ENCODE measurements at places on chromosomes 4 and X. TPM values are rescaled to one million over a fixed set of nuclear protein-coding genes. Genes with fewer than 3 reads are reported as not detected.

- no peak for DNase-seq
Measured at GRCh38 chr4:41028392-41029076, 185.8 kb downstream of the APBB2 start.

DNA sequence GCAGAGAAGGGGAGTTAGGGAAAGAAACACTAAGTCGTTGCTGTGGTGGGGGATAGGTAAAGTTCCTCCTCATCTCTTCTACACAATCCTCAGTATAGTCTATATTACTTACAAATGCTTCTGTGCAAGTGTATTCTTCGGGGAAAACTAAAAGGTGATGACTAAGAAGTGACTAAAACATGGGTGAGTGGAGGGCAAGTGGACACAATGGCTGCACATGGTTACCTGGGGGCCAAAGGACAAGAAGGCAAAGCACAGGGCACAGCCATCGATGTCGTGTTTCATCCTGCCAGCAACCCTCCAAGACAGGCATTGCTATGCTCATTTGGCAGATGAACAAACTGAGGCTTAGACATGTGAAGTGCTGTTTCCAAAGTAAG lies 35.5 kb upstream of the CCKAR start:
- DNase-seq = no peak

GRCh38 chrX:101377547-101377946 lies 8.4 kb downstream of the BTK start:
- no peak for DNase-seq

GRCh38 chr4:123186731-123187130 lies 209.9 kb upstream of the SPRY1 start:
- DNase-seq = no peak

- DNase-seq = no peak
Measured at GRCh38 chr4:86358257-86358656, 1.6 kb downstream of the MAPK10 start.

DNA sequence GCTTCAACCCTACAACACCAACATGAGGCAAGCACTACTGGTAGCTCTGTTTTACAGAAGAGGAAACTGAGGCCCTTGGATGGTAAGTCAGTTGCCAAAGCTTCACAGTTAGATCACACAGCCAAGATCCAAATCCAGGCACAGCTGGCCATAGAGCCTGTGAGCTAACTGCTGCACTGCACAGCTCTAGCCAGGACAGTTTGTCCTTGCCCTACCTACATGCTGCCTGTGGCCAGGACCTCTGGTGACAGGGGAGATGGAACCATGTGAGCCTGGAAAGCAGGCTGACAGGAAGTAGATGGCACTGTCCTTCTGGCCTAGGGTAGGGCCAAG lies 257.8 kb downstream of the FBXW7 start:
- no peak for DNase-seq

GRCh38 chr4:159075531-159075932 lies 27.3 kb upstream of the RAPGEF2 start:
- DNase-seq = no peak

DNA sequence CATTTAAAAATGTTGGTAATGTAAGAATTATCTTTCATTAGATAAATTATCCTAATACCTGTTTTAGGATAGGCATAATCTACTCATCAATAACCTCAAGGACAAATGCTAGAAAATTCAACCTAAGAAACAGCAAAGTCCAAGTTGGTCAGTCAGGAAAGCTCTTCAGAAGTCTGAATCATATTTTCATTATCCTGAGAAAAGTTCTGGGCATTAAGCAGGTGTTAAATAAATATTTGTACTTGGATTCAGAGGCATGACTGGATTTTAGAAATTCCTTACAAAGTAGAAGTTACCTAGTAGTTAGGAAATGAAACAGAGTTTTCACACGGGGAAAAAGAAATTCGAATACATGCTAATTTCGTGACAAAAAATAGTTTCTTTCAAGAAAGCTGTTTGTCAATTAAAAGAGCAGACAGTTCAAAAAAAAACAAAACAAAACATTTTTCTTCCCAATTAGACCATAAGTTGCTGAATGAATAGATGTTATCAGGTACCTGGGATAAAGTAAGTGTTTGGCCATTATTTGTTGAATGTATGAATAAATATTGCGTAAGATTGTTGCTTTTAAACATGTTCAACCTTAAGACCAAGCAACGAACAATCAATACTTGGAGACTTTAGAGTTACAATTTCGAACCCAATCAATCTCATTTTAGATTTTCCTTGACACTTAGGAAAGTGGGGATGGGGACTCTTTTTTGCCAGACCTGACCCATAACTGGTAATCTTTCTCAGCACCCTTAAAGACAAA lies 48.5 kb downstream of the MAD2L1 start:
- no peak for DNase-seq

DNA sequence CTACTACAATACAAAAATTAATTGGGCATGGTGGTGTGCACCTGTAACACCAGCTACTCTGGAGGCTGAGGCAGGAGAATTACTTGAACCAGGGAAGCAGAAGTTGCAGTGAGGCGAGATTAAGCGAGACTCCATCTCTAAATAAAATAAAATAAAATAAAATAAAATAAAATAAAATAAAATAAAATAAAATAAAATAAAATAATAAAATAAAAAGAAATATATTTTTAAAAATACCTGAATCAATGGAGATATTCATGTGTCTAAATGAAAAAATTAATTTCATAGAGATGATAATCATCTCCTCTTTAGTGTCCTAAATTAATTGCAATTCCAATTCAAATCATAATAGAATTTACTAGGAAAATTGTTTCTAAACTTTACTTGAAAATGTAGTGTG lies 406.1 kb upstream of the POU3F4 start:
- no peak for DNase-seq

- DNase-seq = no peak
Measured at GRCh38 chr4:6470502-6471306, 1.7 kb downstream of the PPP2R2C start.

DNA sequence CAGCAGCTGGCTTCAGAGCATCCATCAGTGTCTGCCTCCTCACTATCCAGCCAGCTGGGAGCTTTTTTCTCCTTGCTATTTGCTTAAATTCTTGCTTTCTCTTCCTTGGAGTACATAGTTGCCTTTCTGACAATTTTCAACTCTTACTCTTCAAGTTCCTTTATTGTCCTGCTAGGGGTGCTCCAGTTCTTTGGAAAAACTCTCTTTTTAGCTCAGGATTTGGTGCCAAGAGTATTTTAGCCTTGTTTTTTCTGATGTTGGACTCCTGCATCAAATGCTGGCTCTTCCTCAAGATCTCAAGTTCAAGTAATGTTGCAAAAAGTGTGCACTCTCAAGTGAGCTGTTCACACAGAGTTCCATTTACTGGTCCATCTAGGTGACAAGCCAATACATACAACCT lies 126.4 kb downstream of the KDR start:
- no peak for DNase-seq

- DNase-seq = no peak
Measured at GRCh38 chr4:48909697-48910096, 3.1 kb upstream of the OCIAD2 start.

DNA sequence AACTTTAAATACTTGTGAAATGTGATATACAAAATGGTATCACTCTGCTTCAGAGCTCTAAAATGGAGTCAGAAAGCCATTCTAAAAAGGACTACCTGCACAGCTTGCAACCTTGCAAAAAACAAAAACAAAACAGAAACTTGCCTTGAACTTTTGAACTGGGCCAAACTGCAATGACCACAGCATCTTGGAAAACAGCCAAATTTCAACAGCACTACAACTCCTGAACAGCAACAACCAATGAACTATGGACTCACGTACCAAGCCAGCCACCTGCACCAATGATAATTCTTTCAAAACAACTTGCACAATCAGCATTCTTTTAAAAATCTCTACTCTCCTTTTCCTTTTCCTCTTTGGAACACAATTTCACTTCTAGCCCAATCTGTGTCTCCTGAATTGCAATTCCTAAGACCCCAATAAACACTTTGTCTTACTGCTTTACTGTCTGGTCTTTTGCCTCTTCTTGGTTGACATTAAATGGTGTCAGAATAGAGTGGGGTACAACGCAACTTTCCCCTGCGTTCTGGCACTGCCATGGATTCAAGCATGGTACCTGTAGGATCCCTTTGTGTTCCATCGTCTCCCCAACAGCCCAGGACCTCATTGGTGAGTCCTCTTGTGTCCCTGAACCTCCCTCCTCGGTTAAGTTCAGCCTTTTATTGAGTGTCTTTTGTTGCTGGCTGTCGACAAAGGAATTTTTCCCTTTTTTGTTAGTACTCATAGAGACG lies 35.7 kb upstream of the FMR1 start:
- DNase-seq = no peak

DNA sequence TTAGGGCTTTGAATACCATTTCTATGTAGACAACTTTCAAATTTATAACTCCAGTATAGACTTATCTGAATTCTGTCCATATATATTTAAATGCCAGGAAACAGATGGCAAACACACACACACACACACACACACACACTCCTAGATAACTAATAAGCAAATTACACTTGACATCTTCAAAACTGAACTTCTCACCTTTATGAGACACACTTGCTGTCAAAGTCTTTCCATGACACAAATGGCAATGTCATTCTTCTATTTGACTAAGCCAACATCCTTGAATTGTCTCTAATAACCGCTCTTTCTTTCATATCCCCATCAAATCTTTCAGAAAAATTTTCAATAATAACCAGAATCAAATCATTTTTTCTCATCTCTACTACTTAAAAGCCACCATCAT lies 402.4 kb downstream of the PCDH18 start:
- no peak for DNase-seq

DNA sequence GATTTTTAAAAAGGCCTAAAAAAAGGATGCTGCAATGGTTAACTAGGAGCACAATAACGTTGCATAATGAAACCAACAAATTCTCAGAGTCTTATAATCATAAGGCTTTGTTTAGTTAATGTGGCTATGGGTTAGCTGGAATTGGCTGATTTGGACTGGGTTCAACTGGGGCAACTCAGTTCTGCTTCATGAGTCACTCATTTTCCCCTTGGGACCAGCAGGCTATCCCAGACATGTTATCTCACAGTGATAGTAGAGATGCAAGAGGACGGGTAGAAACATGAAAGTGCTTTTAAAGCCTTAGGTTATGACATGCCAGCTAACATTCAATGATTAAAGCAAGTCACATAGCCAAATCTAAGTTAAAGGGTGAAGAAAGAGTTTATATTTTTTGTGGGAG lies 189.2 kb upstream of the GK2 start:
- DNase-seq = no peak

- no peak for DNase-seq
Measured at GRCh38 chr4:18917689-18918088, 896.1 kb upstream of the LCORL start.

- no peak for DNase-seq
Measured at GRCh38 chr4:152041295-152041694, 280.5 kb upstream of the GATB start.

DNA sequence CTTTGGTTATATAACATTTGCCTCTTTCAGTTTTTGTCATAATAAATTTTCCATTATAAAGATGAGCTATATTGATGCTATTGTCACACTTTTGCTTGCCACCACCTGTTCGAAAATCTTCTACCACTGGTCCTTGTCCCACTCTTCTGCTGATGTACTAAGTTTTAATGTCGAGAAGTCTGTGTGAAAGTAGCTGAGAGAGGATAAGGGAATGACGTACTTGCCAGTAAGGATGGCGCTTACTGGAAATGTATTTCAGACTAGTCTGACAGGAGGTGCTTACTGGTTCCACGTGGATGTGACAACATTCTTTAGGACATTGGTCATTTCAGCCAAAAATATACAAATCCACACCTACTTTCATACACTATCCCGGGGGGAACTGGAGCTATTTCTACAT lies 132.7 kb upstream of the NR3C2 start:
- DNase-seq = no peak

RASGEF1B gene
- 15.2 TPM for total RNA-seq

IL2RG gene
- 1.2 TPM for total RNA-seq

CT55 gene
- total RNA-seq = not detected

MAGEB17 gene
- not detected for total RNA-seq

PPARGC1A gene
- total RNA-seq = 6.2 TPM

CT83 gene
- not detected for total RNA-seq

CXorf65 gene
- not detected for total RNA-seq

EVC gene
- 27.2 TPM for total RNA-seq

EPGN gene
- total RNA-seq = not detected

RHOXF2B gene
- total RNA-seq = not detected

FABP2 gene
- total RNA-seq = not detected

SSX4 gene
- not detected for total RNA-seq
